ENCODE measurements at places on chromosomes 4 and X.

DNA sequence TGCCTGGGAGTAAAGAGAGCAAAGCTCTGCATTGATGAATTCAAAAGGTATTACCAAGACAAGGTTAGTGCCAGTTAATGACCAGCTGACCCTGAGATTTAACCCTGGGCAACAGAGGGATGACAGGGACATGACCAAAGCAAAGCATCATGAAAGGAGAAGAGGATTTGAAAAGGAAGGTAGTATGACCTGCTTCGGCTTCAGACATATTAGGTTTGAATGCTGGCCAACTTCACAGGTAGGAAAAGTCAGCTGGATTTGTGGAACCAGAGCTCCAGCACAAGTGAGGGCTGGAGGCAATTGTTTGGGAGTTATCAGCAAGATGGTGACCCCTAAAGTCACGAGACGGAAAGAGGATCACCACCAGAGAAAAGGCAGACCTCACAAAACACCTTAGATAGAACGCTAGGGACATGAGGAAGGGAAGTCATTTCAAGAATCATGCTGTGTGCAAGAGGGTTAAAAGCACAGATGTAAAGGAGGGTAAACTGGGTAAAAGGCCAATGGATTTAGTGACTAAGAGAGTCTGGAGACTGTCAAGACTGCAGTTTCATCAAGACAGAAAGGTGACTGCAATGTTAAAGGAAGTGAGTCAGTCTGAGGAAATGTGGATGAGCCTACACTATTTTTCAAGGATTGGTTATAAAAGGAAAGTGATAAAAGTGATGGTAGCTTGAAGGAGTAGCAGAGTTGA is 45.6 kb downstream of the SH3RF1 start:
- DNase-seq: peak; percentile 87

DNA sequence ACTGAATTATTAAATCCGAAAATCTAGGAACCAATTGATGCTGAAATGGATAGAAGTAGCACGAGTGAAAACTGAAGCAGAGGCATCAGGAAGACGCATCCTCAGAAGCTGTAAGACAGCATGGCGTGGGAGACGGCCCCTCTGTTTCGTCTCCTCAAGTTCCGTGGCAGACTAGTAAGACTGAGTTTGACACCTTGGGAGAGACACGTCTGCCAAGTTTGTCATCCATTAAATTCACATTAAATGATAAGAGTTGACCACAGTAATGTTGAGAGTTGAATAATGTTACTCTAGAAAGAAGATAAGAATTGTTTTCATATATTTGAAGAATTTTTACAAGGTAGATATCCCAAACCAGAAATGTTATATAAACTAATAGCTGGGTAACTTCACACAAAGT is 736.1 kb upstream of the FRG1 start:
- DNase-seq: no peak

DNA sequence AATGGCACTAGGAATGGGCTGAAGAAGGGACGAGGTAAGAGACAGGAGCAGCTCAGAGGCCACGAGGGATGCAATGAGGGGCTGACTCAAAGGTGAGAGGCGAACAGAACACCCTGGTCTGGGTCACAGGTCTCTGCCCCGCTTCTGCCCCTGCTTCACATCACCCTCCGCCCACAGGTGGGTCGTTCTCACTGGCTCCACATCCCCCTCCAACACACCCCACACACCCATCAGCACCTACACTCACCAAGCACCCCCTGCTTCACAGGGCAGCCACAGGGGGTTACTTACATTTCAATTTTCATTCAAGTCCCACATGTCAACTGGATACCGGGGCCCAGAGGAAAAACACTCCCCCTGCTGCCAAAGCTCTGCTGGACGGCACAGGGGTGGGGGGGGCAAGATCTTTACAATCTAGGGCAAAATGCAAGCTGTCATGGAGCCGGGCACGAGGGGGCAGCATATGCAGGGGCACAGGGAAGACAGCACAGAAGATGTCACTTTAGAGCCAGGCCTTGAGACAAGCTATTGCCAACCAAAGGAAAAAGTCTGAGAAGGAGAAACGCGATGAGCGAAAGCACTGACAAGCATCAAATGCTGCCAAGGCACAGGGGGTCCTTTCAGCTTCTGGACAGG is 94.0 kb downstream of the AFAP1 start:
- no peak for DNase-seq

DNA sequence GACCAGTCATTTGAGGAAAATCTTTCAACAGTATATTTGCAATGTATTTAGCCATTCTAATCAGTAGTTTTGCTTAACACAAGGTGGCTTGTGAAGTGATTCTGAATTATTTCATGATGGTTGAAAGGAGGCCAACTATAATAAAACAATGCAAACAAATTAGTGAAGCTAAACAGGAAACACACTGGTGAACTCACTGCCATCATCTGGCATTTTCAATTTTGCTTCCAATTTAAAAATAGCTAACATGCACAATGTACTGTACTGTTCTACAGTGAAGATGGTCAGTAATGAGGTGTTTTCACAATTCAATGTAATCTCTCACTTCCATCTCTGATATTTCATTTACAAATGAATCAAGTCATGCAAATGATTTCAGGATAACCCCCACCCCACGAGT is 31.1 kb downstream of the PGRMC2 start:
- DNase-seq: peak; percentile 55

DNA sequence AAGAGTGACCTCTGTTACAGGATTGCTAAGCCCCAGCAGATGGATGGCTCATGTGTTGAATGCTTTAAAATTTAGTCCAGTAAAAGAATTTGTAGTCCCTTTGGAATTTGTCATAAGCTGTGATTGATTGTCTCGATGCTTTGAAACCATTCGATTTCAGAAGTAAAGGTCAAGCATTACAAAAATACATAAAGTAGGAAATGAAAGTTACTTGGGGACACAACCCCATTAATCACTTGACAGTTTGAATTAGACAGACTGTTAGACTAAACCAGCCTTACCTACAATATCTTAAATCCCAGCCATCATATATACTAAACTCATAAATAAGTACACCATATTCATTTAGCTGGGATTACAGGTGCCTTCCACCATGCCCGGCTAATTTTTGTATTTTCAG is 6.6 kb downstream of the REST start:
- no peak for DNase-seq

- DNase-seq: peak; percentile 93
These were observed 2.9 kb upstream of the ADH6 start for GRCh38 chr4:99221980-99222379.

- DNase-seq: no peak
These were observed 151.6 kb downstream of the ARSF start for GRCh38 chrX:3192835-3193234.

- no peak for DNase-seq
These were observed 109.5 kb downstream of the FRAS1 start for GRCh38 chr4:78166622-78167021.
